ENCODE measurements at places on chromosomes 16 and 17. TPM values are rescaled to one million over a fixed set of nuclear protein-coding genes. Genes with fewer than 3 reads are reported as not detected.

TBC1D3 gene
- total RNA-seq: not detected

KIF2B gene
- total RNA-seq: not detected

SMG1 gene
- total RNA-seq: 77.0 TPM

ZNF469 gene
- 9.7 TPM for total RNA-seq

MC1R gene
- 3.9 TPM for total RNA-seq

CCL16 gene
- total RNA-seq: not detected

OR3A1 gene
- 0.32 TPM for total RNA-seq

ARL5C gene
- total RNA-seq: not detected

ZNF750 gene
- not detected for total RNA-seq

BCL6B gene
- total RNA-seq: not detected

RASD1 gene
- total RNA-seq: 0.64 TPM

NFE2L1 gene
- total RNA-seq: 132 TPM

ANKS4B gene
- not detected for total RNA-seq

CCDC200 gene
- not detected for total RNA-seq

SLX1B gene
- total RNA-seq: 10.0 TPM

COX6A2 gene
- not detected for total RNA-seq

WIPI1 gene
- 80.7 TPM for total RNA-seq

TSPAN10 gene
- total RNA-seq: 2.3 TPM

TAT gene
- not detected for total RNA-seq

EME1 gene
- total RNA-seq: 4.5 TPM
